Left lung (tissue), 14 donors: ENCODE measurements at places on chromosomes 6 and 20. TPM values are rescaled to one million over a fixed set of nuclear protein-coding genes. Genes with fewer than 3 reads are reported as not detected.

DNA sequence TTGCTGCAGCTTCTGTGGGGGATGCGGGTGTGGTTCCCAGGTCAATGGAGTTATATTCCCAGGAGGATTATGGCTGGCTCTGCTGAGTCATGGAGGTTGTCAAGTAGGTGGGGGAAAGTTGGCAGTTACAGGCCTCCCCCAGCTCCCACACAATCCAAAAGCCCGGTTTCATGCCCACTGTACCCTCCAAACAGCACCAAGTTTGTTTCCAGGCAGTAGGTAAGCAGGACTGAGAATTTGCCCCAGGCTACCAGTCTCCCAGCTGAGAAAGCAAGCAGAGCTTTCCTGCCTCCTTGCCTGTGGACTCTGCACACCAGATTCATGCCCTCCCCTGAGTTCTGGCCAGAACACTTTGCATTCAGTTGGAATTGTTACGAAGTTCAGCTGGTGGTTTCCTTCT lies 578.2 kb downstream of the MEI4 start:
- no peak for DNase-seq

- DNase-seq: no peak
Observed at GRCh38 chr6:1856381-1856780, 246.7 kb downstream of the FOXC1 start.

DNA sequence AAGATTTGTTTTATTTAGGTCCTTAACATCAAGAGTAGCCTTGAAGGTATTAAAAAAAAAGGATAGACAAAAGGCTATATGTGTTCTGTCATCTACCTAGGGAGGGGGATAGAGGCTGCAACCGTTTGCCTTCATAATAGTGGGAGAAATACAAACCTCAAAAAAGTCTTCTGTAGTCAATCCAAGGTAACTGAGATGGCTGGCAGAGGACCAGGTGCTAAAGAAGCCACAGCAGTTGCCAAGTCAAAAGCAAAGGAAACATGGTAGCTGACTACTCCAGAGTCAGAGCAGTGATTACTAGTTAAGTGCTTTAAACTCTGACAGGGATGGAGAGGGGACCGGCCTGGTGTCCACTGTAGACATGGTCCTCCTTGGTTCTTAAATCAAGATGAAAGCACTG lies 249.4 kb downstream of the PTPRK start:
- no peak for DNase-seq

The DCDC2 gene
- polyA plus RNA-seq: 9.9 TPM

The MED20 gene
- polyA plus RNA-seq: 26.9 TPM

The NTSR1 gene
- polyA plus RNA-seq: 0.11 TPM
